ENCODE measurements at places on chromosomes 12 and 14.

DNA sequence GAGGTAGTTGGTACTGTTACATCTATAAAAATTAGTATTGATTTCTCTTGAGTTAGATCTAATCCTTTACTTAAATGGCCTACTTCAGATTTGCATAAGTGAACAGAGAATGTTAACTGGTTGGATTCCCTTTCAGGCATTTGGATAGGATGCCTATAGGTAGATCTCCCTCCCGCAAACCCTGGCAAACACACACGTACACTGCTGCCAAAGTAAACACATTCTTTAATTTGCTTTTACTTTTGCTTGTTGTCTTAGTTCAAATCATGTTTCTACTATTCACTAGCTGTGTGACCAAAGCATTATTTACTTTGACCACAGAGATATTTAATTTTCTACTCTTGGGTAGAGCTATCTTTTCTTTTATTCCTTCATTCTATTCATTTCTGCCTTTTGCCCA, 936.1 kb upstream of the FBXO33 start:
- DNase-seq: no peak

GRCh38 chr14:97413966-97414717, 617.0 kb downstream of the VRK1 start:
- no peak for DNase-seq

DNA sequence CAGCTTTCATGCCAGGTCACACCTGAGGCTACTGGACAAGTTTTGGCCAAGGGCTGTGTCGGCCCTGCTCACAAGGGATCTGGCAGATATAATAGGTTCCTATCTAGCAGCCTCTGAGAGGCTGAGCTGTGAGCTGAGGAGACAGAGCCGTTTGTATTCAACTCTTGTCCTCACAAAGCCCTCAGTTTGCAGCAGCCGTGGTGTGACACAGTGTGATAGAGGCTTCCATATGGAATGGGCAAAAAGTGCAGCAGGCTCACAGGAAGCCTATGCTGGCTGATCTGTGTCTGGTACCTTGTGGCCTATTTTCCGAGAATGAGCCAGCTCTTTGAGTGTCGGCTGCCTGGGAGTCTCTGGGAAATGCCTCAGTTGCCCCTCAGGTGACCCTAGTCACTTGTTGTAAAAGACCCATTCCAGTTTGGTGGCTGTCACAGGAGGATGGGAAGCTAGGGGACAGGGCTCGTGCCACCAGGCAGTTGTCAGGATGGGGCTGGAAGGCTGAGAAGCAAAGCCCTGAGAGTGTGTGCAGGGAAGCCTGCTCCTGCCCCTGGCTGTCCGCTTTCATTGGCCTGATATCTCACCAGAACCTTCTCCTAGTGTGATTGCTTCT, 16.1 kb downstream of the VRTN start:
- DNase-seq: no peak

DNA sequence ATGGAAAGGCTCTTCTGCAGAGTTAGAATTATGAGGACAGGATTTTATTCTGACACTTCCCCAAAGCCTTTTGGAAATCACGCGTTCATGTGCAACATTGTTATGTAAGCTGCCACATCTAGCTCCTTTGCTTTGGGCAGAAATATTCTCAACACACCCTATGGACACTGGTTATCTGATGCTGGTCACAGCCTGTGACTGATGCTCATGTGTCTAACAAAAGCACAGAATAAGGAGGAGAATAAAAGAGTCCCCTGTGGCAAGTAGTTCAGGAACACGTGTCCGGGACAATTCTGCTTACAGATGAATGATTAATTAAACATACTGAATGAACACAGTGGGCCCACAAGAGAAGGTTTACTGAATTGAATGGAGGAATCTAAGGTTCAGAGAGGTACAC, 22.1 kb downstream of the FOXN3 start:
- no peak for DNase-seq

DNA sequence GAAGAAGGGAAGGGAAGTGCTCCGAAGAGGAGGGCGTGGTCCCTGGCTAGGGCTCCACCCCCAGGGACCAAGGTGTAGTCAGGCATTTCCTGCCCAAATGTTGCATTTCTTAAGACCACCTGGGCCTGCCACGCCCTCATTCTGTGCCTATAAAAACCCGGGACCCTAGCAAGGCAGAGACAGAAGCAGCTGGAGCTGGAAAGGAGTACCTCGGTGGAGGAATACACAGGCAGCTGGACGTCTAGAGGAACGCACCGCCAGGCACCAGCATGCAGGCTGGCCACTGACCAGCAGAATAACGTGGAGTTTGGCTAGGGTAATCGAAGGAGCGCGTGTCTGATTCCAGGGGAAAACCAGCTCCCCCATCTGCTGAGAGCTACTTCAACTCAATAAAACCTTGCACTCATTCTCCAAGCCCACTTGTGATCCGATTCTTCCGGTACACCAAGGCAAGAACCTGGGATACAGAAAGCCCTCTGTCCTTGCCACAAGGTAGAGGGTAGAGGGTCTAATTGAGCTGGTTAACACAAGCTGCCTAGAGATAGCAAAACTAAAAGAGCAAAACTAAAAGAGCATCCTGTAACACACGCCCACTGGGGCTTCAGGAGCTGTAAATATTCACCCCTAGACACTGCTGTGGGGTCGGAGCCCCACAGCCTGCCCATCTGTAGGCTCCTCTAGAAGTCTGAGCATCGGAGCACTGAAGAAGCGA, 21.0 kb downstream of the CFL2 start:
- no peak for DNase-seq

GRCh38 chr12:128557231-128557630, 266.5 kb downstream of the SLC15A4 start:
- DNase-seq: no peak
